Right renal pelvis (tissue), 4 donors: ENCODE measurements at places on chromosomes 3 and 15. TPM values are rescaled to one million over a fixed set of nuclear protein-coding genes. Genes with fewer than 3 reads are reported as not detected.

PROS1 gene
- 43.1 TPM for polyA plus RNA-seq

FANCD2OS gene
- 1.2 TPM for polyA plus RNA-seq

LDHAL6B gene
- polyA plus RNA-seq, result 0.17 TPM

SLCO2A1 gene
- polyA plus RNA-seq, result 21.6 TPM

GFM1 gene
- polyA plus RNA-seq, result 48.9 TPM

ARPC4 gene
- 153 TPM for polyA plus RNA-seq

CCDC54 gene
- 0.11 TPM for polyA plus RNA-seq

TMC3 gene
- 0.12 TPM for polyA plus RNA-seq

CTXN2 gene
- polyA plus RNA-seq, result not detected

PODXL2 gene
- 62.0 TPM for polyA plus RNA-seq

NR2F2 gene
- polyA plus RNA-seq, result 393 TPM

PRRT3 gene
- polyA plus RNA-seq, result 3.8 TPM

PIGZ gene
- 2.3 TPM for polyA plus RNA-seq

GRCh38 chr3:124206225-124207055, 214.5 kb upstream of the ROPN1 start:
- DNase-seq, result no peak

DNA sequence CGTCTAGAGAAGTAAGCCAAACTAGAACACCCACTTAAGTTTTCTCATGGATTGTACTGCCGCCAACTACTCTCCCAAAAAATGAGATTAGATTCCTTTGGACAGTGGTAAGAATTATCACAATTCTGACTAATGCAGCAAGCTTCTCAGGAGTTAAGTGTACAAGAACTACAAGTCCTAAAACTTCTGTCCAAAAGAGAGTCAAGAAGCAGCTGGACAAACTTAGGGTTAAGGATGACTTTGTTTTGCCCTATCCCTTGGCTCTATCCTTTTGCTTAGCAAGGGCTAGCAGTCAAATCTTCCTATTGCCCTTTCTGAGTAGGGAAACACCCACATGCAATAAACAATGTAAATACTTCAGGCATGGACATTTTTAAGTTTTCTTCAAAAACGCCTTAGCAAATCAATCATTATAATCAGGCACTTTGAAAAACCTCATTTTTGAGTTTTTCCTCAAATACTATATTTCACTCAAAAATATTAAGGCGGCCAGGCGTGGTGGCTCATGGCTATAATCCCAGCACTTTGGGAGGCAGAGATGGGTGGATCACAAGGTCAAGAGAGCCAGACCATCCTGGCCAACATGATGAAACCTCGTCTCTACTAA, 19.5 kb downstream of the RAF1 start:
- no peak for DNase-seq

DNA sequence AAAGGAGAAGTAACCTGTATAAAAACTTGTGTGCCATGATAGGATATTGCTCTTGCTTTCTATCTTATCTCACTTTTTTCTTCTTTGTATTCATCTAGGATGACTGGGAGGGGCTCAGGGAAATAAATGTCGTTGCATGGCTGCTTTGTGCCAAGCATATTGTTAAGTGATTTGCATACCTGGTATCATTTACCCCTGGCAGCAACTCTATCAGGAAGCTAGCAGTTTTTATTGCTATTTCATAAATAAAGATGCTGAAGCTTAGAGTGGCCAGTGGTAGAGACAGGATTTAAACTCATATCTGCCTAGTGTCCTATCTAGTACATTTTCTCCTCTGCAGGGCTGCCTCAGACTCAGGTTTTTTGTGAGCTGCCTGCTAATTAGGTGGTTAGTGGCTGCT, 253.3 kb downstream of the PTPRG start:
- DNase-seq, result no peak

DNA sequence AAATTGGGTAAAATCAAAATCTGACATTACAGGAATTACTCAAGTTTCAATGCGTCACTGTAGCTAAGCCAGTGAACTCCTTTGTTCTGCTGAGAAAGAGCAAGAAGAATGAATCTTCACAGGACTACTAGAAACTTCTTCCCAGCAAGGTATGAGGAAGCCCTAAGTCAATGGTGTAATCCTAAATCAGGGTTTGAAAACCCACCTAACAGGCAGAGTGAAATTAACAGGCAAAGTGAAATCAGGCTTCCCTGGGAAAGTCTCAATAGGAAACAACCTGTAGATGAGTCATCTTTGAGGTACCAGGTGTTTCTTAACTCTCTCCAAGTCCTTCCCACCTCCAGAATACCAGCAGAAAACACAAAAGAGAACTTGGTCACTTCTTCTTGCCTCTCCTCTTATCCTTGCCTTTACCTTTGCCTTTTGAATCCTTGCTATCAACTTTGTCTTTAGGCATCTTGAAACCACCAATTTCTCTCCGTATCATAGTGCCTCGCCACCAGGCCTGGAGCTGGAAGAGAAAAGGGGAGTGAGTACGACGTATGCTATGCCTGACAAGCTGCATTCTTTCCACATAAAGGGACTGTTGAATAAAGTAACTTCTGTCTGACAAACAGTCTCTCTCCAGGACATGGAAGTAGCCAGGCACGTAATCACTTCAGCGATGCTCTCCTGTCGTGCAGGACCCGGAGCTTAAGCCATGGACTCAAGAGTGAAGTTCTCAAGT, 60.6 kb upstream of the RPL35A start:
- DNase-seq, result no peak

DNA sequence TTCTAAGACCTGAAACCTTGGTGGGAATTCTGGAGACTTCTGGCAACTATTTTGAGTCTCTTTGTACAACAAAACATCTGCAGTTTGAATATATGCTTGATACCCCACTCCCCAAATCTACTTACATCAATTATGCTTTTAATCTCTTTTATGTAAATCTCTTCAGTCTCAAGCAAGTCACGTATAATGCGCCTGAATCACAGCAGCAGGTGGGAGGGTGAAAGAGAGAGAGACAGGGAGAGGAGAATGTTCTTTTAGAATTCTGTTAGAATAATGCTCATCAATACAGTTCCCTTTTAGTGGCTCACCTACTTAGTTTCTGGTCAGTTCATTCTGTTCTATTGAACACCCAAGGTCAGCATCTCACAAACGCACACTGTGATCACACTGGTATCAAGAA, 22.2 kb upstream of the B3GNT5 start:
- no peak for DNase-seq

GRCh38 chr3:177647876-177648275, 450.6 kb upstream of the TBL1XR1 start:
- no peak for DNase-seq

- no peak for DNase-seq
Measured at GRCh38 chr15:40623361-40623760, 29.3 kb downstream of the KNL1 start.

- DNase-seq, result no peak
Measured at GRCh38 chr3:26106228-26106627, 316.3 kb downstream of the OXSM start.

GRCh38 chr3:15800780-15801179, 3.0 kb upstream of the ANKRD28 start:
- no peak for DNase-seq

- no peak for DNase-seq
Measured at GRCh38 chr3:27324686-27325085, 44.5 kb downstream of the NEK10 start.

DNA sequence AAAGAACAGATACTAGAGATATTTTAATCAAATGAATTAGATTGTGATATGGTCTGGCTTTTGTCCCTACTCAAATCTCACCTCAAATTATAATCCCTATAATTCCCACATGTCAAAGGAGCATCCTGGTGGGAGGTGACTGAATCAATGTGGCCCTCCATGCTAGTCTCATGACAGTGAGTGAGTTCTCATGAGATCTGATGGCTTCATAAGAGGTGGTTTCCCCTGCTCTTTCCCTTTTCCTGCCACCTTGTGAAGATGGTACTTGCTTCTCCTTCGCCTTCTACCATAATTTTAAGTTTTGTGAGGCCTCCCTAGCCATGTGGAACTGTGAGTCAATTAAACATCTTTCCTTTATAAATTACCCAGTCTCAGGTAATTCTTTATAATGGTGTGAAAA, 82.8 kb downstream of the FAIM start:
- no peak for DNase-seq

DNA sequence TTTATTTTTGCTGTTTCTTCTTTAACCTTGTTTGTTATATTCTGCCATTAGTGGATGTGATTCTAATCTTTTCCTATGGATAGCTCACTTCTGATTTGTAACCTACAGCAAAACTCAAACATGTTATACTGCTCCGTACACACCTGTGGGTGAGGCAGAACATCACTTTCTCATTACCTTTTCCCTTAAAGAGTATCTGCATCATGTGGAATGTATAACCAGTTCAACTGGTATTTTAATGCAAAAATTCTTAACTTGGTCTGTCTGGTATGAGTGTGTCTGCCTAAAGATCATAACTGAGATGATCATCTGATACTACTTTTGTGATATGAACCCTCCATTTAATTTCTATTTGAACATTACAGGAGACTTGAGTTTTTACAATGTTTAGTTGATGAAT, 13.0 kb upstream of the UPK1B start:
- no peak for DNase-seq

GRCh38 chr15:57861034-57861638, 154.6 kb downstream of the POLR2M start:
- peak; percentile 40 for DNase-seq

DNA sequence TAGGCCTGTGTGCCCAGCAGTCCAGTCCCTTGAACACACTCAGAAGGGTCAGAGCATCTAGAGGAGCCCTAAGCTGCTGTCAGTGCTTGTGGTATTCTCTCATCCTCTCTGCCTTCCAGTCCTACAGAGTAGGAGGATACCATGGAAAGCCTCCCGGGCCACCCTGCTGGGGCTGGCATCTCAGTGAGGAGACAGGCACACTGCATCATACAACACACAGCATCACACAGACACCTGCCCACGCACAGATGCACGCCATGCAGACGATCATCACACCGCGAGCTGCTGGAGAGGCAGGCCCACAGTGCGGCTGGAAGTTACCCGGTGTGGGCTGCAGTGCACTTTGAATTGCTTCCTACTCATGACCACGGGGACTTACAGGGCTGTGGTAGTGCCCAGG, 15.2 kb downstream of the GABRA5 start:
- DNase-seq, result no peak

- DNase-seq, result no peak
Measured at GRCh38 chr3:27688053-27688452, 34.1 kb downstream of the EOMES start.

DNA sequence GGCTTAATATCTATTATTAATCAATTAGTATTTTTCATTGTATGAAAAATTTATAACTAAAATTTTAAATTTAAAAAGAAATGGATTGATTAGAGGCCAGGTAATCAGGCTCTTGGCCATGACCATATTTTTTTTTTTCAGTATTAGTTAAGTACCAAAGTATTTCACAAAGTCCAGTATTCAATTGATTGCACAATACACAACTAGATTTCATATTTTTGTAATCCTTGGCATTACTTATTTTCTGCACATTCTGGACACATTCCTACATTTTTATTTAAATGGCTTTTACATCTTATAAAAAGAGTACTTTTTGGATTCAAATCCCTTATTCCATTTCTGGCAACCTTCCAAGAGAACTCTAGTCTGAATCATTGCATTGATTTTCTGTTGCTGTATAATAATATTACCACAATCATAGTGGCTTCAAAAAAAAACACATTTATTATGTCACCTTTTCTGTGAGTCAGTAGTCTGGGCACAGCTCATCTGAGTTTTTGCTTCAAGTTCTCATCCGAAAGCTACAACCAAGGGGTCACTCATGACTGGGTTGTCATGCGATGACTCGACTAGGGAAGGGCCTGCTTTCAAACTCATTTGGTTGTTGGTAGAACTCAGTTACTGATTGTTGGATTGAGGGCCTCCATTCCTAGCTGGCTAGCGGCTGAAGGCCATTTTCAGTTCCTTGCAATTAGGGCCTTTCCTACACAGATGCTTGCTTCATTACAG, 90.7 kb downstream of the CNTN6 start:
- DNase-seq, result no peak

- DNase-seq, result no peak
Measured at GRCh38 chr15:78492872-78493271, 14.5 kb upstream of the HYKK start.

DNA sequence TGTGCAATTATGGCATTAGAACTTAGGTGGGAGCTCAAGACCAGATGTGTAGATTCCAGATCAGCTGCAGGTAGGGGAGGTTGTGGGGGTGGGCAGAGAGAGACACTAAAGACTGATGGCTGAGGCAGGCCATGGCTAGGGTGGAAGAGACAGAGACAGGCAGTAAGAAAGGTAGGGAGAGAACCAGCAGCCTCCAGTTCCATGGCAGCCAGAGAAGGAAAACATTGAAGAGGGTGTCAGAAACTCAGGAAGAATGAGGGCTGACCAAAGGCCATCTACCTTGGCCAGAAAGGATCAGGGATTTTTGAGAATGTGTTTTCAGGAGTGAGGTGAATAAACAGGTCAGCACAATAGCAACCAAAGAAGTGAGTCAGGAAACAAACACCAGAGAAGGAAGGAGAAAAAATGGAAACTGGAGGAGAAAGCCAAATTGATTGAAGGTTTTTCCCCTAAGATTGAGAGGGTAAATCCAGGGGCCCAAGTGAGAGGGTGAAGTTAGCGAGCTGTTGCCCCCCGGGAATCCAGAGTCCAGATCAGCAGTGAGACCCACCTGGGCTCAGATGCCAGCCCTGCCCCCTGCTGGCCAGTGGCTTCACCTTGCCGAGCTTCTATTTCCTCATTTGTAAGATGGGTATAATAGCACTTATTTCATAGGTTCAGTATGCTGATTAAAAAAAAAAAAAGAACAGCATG, 41.0 kb downstream of the ABHD2 start:
- DNase-seq, result no peak

DNA sequence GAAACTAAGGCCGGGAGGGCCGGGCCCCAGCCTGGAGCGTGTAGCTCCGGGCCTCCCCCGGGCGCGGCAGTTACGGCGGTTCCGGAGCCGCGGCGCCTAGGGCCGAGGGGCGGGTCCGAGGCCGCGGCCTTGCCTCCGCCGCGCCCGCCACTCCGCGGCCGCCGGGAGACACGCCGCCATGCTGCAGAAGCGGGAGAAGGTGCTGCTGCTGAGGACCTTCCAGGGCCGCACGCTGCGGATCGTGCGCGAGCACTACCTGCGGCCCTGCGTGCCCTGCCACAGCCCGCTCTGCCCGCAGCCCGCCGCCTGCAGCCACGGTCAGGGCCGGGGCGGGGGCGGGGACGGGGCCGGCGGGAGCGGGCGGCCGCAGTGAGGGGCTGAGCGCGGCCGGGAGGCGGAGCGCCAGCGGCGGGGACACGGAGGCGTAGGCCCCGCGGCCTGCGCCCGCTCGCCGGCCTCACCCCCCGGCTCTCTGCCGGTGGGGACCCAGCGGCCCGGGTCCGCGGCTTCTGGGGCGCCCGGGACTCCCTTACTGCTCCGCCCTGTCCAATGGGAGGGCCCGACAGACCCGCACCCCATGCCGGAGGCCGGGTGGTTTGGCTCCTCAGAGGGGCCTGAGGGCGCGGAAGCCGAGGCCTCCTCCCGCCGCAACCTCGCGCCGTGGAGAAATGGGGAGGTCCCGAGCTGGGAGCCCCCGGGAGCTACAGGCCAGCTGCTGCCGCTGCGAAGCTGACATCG, at the start of gene DIS3L:
Gene DIS3L (plus strand): TSS at position 150 of the 738 bp plus-strand sequence. CDS start 29 bp downstream, at position 179.
- no peak for DNase-seq

GRCh38 chr3:159832024-159832423, 156.6 kb upstream of the IL12A start:
- DNase-seq, result no peak

GRCh38 chr3:188633206-188633605, 479.2 kb downstream of the LPP start:
- no peak for DNase-seq
